ENCODE measurements at places on chromosomes 4 and X. TPM values are rescaled to one million over a fixed set of nuclear protein-coding genes. Genes with fewer than 3 reads are reported as not detected.

Gene F8A2
- polyA plus RNA-seq, result not detected

Gene TMSB4X
- 11,980 TPM for polyA plus RNA-seq

Gene IL2
- polyA plus RNA-seq, result not detected

Gene MGST2
- polyA plus RNA-seq, result 70.9 TPM

Gene CSAG1
- polyA plus RNA-seq, result not detected

Gene CMC4
- polyA plus RNA-seq, result 10.5 TPM

Gene MGAT4D
- not detected for polyA plus RNA-seq

Gene CNKSR2
- polyA plus RNA-seq, result 1.3 TPM

GRCh38 chr4:110632506-110633357 lies 9.9 kb upstream of the PITX2 start:
- no peak for DNase-seq

DNA sequence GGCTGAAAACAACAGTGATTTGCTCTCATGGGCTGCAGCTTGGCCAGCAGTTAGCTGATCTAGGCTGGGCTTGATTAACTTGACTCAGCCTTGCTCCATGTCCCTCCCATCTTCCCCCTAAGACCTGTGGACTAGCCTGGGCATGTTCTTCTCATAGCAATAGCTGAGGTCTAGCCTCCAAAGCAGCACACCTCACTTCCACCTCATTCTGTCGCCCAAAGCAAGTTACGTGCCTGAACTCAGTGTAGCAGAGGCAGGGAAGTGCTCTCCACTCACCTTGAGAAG lies 62.2 kb downstream of the EVC start:
- peak; percentile 19 for DNase-seq

DNA sequence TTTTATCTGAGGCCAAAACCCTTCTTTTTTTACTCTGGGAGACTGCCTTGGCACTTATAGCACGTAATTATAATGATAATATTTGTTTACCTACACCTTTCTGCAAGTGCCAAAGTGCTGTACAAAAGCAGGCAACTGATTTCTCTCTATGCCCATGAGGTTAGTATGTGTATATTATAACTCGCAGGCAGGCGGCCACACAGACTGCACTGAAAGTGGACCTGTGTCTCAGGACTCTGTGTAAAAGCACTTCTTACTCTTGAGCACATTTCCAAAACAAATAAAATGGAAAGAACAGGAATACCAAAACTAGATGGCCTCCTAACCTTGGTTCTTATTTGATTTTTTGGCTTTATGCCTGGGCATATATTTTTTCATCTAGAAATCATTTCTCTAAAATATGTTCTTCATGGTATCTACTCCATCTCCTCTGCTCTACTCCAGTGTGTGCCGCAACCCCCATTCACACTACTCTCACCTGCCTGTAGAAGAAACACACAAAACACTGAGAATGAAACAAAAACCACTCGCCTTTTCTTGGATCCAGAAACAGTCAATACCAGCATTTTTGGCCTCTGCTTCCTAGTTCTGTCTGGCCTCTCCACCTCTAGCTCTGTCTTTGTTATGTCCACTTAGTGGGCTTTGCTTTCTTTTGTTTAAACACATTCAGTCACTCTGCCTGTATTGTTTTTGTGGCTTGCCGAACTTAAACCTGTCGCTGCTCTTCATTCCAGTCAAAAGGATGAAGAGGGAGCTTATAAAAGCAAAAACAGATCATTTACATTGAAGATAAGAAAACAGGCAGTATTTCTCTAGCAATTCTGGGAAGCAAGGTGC lies 934.5 kb upstream of the TENM3 start:
- DNase-seq, result no peak

DNA sequence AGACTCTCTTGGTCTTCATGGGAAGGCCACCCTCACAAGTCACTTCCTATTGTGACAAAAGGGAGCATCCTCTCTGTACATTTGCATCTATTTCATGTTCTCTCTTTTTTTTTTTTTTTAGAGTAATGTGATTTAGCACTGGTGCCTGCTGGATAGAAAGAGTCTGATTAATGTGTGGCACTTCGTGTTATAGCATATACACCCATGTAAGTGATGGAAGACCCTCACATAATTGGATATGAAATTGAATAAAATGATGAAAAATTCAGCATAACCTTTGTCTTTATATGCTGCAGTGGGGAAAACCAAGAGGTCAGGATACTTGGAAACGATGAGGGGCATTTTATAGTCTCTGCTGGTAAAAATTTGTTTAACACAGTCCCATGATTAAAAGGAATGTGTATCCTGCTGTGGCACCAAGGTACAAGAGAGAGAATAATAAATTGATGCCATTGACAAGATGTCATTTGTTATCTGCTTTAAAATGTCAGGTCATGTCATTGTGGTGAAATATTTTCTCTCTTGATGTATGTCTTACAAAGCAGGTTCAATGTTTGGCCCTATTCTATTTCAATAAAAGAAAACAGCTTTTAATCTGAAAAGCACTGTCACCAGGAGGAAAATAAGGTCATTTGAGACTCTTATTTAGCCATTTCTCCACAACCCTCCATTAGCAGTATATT lies 1115.4 kb downstream of the STPG2 start:
- DNase-seq, result no peak

DNA sequence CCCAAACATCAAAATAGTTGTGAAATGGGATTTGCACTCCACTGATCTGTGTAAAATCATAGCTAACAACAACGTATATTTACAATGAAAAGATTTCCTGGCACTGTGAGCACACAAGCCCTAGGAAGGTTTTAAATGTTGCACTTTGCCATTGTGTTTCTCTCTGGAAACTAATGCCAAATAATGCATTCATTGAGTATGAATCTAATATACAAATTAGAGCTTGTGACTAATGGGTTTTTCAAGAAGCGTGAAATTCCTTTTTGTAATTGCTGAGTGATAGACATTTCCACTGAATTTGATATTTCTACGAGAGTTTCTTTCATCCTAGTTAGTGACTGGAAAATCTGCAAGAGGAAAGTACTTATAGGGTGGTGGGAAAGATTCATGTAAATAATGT lies 135.9 kb downstream of the COL25A1 start:
- no peak for DNase-seq

- DNase-seq, result no peak
These were observed 45.4 kb downstream of the EDNRA start for GRCh38 chr4:147526272-147526654.

- DNase-seq, result no peak
These were observed 31.6 kb upstream of the HUWE1 start for GRCh38 chrX:53718073-53718472.

DNA sequence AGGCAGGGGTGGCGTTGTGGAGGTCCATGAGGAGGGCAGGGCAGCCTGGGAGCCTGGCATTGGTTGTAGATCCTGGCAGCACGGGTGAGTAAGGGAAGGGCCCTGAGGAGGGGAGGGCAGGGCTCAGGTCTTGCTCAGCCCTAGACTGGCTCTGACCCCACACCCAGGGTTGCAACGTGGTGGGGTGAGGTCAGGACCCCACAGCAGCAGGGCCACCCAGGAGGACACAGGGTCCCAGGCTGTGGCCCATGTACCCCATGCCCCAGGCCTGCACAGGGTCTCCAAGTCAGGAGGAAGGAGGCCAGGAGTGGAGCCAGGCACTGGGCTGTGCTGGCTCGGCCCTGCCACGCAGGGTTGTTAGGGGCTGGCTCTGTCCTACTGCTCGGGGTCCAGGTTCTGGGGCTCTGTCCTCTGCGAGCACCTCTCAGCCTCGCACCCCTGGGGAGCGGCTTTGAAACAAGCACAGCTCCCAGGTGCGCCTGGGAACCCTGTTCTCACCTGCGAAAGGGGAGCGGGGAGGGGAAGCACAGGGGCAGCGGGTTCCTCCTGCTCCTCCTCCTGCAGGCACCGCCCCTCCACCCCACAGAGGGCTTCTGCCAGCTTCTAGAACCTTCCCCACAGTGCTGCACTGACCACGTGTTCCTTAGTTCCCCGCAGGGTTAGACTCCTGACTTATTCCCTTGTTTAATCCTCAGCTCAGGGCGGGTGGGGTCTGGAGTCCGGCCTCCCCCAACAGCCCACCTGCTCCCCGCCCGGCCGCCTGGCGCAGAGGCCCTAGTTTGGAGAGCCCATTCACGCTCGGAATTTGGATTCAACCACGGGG lies 20.4 kb downstream of the MSANTD1 start:
- peak; percentile 54 for DNase-seq

GRCh38 chrX:99572711-99573110 lies 837.4 kb downstream of the PCDH19 start:
- no peak for DNase-seq

DNA sequence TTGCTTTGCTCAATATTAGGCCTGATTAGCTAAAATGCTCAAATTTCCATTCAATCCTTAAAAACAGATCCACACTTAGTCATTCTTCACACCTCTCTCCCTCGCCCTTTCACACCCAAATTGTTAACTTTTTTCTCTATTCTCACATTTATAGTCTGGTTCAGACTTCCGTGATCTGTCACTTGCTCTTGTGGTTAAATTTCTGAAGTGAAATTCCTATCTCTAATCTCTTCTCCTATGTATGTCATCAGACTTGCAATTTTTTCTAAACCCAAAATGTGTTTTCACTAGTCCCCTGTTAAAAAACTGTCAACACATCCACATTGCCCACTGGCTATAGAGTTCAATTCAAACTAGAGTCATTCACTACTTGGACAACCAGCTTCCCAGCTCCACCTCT lies 63.2 kb downstream of the SNCA start:
- DNase-seq, result no peak

GRCh38 chr4:788636-789297 lies 37.2 kb downstream of the CPLX1 start:
- DNase-seq, result peak; percentile 64

DNA sequence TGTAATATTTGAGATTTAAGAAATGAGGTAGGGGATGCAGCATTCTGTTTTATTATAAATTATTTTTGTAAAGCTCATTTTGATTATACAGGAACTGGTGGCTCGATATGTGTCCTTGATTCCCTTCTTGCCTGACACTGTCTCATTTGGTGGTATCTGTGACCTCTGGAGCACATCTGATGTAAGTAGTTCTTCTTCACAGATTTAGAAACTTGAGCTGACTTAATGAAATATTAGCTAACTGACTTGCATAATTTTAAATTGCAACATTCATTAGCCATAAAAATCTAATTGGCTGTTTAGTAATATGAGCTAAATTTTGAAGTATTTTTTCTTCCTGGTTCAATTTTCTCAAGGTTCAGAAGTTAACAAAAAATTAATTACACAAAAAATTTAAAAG lies 69.1 kb downstream of the FBXL5 start:
- no peak for DNase-seq

DNA sequence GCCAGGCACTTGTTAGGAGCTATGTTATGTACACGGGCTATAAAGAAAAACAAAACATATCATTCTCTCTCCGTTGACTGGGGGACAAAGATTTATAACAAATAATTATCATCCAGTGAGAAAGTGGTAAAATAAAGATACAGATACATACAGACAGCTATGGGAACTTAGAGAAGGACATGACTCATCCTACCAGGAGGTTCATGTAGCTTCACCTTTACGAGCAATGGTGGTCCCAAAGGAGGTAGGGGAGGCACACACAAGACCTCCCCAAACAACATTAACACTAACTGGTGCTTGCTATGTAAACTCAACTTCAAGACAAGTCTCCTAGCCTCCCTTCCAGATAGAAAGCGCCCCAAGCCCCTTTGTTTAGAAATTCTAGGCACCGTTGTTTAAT lies 8.9 kb downstream of the AMBN start:
- no peak for DNase-seq

GRCh38 chrX:133654811-133655210 lies 239.5 kb upstream of the GPC4 start:
- no peak for DNase-seq

DNA sequence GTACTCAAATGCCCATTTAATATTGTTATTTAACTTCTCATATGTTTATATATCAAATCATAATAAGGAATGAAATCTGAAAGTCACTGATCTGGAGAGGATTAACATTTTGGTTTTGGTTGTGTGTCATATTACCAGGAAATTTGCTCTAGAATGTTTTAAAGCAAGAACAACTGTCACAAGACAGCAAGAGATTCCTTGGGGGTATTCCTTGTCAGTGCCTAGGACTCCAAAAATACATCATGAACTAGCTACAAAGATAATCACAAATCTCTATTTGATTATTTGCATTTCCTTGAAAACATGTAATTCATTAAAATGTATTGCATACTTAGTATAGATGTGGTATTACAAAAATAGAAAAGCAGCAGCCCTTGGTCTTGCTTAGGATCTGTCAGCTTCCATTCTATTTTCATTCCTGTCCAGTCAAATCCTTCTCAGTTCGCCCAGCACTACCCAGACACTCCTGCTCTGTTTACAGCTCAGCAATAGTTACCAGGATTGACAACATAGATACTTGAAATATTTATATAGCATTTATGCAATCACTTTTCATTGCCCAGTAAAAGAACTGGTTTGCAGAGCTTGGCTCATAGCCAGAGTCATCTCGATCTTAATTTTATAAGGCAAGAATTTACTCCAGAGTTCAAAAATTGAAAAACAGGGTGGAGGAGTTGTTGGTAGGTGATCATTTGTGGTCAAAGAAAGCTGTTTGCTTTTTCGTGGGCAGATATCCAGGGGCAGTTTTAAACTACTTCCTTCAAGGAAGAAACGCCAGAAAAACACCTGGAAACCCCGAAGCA lies 9.2 kb upstream of the BMP3 start:
- DNase-seq, result no peak

- DNase-seq, result no peak
These were observed 173.0 kb downstream of the RBM46 start for GRCh38 chr4:154954117-154954516.

DNA sequence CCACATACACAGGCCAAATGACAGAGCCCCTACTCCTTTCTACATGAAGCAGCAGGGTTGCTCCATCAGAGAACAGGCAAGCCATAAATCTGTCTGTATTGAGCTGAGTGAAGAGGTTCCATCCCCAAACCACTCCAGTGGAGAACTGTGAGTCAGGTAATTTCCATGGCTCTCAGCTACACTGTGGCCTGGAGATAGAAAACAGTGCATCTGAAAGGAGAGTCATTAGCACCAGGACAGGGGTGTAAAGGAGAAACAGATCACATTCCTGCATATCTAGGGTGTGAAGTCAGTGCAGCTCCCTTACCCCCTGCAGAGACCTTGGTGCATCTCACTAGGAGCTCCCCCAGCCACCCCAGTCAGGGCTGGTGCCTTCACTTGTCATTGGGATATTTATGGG lies 314.7 kb downstream of the CHIC1 start:
- DNase-seq, result no peak

DNA sequence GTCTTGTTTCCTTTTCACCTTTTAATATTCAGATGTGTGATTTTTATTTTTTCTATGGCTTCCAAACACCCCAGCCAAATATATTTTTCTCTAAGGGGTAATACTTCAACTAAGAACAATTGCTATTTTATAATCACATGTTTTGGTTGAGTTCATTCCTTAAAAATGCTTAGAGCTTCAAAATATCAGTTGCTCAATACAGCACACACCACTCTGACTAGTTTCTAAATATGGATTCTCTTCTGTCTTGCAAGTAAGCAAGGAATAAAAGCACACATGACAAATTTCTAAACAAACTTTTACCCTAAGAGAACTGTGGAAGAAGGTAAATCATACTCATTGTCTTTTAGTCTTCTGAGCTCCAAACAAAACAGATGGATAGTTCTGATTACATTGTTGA lies 27.2 kb downstream of the ANTXR2 start:
- DNase-seq, result no peak

GRCh38 chrX:47093248-47093647 lies 15.0 kb downstream of the RGN start:
- no peak for DNase-seq

- no peak for DNase-seq
These were observed 114.2 kb downstream of the NWD2 start for GRCh38 chr4:37358748-37359147.
